ENCODE measurements at places on chromosomes 3 and 15. TPM values are rescaled to one million over a fixed set of nuclear protein-coding genes. Genes with fewer than 3 reads are reported as not detected.

ZBTB20 gene
- total RNA-seq: 41.3 TPM

NMB gene
- total RNA-seq: 3.7 TPM

CAND2 gene
- total RNA-seq: 2.8 TPM

- DNase-seq: no peak
Measured at GRCh38 chr3:171752329-171752728, 58.0 kb downstream of the PLD1 start.

Measured in lower leg skin (tissue), 4 donors.